ENCODE measurements at places on chromosomes 7 and 10.

DNA sequence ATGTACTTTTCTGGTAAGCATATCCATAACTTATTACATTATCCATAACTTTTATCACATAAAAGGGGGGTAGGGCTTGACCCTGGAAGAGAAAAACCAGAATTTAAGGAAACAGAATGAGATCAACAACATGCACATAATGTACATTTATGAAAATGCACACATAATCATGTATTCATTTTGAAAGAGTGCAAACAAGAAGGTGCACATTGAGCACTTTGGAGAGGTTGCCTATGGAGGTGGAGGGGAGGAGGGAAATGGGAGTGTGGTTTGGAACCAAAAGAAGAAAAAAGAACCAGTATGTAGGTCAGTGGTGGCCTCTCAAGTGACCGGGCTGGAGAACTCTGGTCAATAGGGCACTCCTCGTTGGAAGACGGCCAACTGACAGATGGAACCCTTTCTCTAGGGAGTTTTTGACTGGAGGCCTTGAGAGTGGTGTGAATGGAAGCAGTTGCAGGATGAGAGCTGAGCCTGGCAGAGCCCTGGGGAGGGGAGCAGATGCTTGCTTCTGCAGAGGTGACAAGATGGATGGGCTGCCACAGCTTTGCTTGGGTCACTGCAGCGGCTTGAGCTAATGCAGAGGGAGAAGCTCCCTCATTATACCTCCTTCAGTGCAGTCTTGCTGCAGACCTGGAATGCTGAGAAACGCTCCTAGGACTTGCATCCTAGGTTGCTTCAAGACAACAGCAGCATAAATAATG is 192.7 kb downstream of the SEC23IP start:
- DNase-seq: no peak

GRCh38 chr7:149552799-149553198 is 55.2 kb upstream of the ZNF746 start:
- DNase-seq: no peak

GRCh38 chr7:122092964-122093797 is 50.9 kb downstream of the AASS start:
- DNase-seq: peak; percentile 51

- no peak for DNase-seq
Observed at GRCh38 chr7:84665339-84665738, 470.8 kb upstream of the SEMA3A start.

DNA sequence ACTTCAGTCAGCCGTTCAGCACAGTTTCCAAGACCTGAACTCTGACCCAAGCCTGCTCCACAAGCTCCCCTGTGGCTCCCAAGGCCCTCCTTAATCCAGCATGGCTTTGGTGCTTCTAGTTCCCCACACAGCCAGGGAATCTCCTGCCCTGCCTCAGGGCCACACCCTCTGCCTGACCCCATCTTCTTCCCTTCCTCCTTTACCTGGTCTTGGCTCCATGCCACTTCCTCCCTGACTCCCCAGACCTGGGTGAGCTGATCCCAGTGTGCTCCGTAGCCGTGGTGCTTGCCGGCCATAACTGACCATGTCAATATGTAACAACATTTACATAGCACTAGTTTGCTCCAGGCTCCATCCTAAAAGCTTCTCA is 20.0 kb downstream of the TMEM273 start:
- DNase-seq: no peak

DNA sequence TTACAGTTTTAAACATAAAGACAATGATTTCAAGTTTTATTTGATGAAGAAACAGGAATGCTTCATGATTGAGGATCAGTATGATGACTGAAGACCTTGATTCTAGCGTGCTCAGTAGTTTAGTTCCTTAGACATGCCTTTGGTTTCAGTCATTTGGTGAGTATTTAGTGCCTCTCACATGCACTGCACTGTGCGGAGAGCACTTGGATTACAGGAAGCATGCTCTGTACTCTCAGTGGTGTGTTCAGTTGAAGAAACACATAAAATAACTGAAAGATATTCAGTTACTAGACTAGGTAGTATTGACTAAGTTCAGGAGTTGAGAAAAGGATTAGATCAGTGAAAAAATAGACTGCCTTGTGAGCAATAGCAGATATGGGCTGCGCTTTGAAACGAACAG is 25.5 kb downstream of the RBM17 start:
- no peak for DNase-seq

- no peak for DNase-seq
Observed at GRCh38 chr7:8232999-8233847, 28.7 kb downstream of the ICA1 start.
